GM18507 (cell line): ENCODE measurements at places on chromosomes 2 and 18.

DNA sequence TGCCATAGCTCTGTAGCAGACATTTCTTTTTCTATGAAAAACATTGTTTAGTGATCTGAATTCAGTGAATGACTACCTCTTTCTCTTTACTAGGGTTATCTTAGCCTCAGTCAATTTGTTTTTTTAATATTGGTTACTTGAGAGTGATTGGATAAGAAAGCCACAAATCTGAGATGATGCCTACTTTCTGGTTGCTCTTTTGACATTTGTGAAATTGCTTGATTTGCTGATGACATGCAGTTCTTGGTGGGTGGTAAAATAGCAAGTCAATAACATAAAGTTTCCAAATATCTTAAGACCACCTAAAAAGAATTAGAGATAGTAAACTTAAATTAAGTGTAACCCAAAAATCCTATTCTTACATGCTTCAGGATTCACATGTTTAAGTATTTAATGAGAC lies 199.5 kb upstream of the STON1 start:
- DNase-seq: no peak

DNA sequence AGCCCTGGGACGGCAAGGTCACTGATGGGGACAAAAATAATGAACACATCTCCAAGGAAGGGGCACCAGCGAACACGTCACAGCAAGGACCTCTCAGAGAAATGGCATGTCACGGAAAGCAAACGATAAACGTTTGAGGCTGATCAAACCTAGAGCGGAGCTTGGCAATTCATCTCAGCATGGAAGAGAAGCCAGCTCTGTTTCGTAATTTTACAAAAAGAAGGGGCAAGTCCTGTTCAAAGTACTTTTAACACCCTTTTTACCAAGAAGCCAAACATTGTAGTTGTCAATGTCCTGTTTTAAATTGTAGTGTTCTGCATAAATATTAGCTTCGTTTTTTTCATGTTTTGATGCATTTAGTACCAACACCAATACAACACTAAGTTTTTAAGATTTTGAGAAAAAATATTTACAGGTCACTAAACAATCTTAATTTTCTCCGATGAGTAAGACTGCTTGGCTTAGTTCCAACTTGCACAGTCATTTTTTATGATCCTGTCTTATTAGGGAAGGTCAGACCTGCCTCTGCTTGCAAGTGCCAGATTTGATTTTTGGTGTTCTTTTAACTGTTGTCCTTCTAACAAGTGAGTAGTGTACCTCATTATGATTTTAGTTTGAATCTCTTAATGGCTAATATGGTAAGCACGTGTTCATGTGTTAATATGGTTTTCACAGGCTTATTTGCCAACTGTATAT lies 818.5 kb upstream of the SALL3 start:
- no peak for DNase-seq

- DNase-seq: no peak
Observed at GRCh38 chr2:1681323-1682180, 62.8 kb downstream of the PXDN start.

DNA sequence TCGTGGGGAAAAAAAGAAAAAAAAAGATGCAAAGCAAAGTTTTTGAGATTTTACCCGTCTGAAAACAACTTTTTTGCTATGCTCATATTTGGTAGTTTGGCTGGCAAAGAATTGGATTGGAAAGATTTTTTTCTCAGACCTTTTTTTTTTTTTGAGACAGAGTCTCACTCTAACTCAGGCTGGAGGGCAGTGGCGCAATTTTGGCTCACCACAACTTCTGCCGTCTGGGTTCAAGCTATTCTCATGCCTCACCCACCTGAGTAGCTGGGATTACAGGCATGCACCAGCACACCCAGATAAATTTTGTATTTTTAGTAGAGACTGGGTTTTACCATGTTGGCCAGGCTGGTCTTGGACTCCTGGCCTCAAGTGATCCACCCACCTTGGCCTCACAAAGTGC lies 56.3 kb upstream of the TANC1 start:
- DNase-seq: no peak

DNA sequence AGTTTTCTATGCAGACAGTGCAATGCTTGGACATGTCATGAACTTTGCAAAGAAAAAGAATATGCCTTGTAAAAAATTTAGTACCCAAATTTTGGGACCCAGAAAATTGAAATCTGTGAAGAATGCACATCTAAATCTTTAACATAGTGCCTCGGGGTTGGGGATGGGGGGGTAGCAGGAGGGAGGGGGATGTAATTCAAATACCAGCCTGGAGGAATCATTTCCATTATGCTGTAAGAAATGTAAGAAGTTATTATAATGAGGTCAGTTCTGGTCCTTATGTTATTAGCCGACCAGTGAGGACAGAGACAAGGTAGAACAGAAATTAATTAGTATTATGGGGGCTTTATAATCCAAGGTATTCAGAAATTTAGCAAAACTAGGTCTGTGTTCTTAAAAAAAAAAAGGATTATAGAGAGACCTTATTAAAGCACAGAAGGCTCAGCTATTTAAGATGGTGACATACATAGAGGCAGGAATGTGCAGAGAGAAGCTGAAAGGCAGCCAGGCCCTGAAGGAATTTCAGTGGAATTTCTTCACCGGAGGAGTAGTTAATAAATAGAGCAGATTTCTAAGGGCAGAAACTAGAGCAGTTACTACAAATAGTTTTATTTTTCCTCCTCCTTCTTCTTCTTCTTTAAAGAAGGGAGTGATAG lies 89.0 kb upstream of the RBMS1 start:
- DNase-seq: no peak

- DNase-seq: no peak
Observed at GRCh38 chr2:127799926-127800325, 11.0 kb downstream of the WDR33 start.
